GM04503 (cell line): ENCODE measurements at places on chromosomes 11 and 22.

- DNase-seq: no peak
These were observed 47.7 kb downstream of the PDE2A start for GRCh38 chr11:72626414-72626936.

- DNase-seq: no peak
These were observed 988 bp downstream of the BANF1 start for GRCh38 chr11:66003291-66003690.

DNA sequence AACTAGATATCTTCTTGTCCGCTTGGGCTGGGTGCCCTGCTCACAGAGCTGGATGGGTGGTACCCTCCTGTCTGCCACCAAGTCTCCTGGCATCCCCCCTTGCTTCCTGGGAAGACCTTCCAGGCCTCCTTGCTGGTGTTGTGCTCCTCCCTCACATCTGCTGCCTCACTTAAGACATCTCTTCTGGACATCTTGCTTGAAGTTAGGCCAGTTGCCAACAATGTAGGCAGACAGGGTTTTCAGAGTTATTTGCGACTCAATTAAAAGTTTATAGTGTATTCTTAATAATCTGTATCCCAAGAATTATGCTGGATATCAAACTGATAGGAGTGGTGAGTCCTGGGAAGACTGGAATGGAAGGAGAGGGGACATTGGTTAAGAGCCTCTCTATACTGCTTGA lies 64.0 kb upstream of the TNRC6B start:
- no peak for DNase-seq

GRCh38 chr11:5339771-5340322 lies 3.5 kb downstream of the OR51B5 start:
- no peak for DNase-seq

DNA sequence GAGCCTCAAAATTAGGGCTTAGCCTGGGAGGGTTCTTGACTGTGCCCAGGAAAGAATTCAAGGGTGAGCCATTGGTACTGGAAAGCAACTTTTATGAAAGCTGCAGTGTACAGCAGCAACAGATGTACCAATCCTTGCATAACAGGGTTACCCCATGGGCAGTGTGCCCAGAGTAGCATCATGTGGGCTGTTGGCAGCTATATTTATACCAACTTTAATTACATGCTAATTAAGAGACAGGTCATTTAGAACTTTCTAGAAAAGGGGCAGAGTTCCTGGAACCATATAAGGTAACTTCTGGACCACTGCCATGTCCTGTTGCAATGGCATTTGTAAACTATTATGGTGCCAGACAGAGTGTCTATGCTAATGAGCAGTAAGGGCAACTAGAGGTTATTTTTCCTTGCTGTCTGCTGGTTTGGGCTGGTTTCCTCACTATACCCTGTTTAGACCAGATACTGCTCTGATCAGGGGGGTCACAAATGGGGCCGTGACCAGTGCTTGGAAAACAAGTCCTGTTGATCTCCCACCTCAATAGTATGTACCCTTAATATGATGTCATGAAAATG lies 1120.5 kb upstream of the RAG2 start:
- no peak for DNase-seq

GRCh38 chr11:27315836-27316235 lies 47.2 kb downstream of the CCDC34 start:
- DNase-seq: no peak

DNA sequence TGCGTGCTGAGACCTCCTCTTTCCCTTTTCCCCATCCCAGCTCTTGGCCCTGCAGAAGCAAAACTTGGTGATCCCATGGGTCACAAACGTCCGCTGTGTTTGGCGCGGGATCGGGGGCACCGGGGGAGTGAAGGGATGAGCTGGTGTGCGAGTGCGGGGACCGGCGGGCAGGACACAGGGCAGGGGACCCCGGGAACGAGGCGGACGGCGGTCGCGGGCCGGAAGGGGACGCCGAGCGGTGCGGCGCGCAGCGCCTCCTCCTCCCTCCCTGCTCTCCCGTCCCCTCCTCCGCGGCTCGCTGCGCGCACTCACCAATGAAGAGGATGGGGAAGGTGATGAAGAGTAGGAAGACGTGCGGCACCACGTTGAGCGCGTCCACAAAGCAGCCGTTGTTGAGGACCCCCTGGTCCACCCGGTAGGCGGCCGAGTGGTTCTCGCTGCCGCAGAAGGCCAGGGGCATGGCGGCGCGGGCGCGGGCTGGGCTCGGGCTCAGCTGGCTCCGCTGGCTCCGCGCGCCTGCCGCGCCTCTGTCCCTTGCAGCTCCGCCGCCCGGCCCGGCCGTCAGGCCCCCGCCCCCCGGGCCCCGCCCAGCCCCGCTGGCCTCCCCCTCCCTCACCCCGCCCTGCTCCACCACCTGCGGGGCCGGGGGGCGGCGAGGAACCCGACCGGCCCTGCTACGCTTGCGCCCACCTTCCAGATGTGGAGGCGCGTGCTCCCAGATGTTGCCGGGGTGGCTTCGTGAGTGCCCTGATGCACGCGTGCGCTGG lies at the start of gene ABCC8:
ABCC8 (minus strand) TSS at position 529 of the 767 bp plus-strand sequence; CDS start at position 460, 69 bp downstream.
- no peak for DNase-seq

DNA sequence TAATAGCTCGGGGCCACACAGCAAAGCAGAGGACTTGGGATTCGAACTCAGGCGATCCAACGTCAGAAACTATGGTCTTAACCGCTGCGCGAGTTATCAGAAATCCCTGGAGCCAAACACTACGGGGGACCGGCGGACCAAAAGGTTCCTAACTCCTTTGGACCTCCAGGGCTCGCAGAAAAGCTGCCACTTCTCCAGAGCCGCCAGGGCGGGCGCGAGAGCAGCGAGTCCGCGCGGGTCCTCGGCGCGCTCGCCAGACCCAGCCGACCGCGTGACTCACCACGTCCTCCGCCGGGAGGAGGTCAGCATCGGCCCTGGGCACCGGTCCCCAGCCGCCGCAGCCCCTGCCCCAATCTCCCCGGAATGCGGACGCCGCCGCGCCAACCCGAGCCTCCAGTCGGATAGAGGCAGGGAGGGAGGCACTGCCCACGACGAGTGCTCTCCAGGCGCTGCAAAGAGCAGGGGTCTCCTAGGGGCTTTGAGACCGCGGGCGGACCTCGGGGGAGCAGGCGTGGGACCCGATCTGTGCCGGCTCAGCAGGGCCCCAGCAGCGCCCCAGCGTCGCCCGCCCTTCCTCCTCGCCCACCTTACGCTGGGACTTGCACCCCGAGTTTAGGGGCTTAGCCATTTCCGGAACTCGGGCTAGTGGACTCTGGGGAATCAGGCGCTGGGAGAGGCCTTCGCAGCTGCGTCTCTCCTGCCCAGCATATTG lies 6.2 kb upstream of the ALX4 start:
- no peak for DNase-seq

DNA sequence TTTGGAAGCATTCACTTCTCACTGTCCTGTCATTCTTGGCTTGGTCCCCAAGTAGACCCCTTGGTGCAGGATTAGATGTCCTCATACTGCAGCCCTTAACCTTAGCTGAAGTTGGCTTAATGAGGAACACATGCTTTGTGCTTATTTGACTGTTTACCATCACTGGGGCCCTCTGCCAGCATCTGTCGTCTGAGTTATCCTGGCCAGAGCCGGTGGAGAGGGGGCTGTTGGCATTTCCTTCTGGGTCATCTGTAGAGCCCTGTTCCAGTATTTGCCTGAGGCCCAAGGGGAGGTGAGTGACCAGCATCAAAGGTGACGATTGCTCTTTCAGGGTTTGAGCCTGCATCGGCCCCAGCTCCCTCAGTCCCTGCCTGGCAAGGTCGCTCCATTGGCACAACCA lies 126.4 kb upstream of the RASSF10 start:
- no peak for DNase-seq

GRCh38 chr11:43366677-43367076 lies 8.0 kb downstream of the TTC17 start:
- DNase-seq: no peak

DNA sequence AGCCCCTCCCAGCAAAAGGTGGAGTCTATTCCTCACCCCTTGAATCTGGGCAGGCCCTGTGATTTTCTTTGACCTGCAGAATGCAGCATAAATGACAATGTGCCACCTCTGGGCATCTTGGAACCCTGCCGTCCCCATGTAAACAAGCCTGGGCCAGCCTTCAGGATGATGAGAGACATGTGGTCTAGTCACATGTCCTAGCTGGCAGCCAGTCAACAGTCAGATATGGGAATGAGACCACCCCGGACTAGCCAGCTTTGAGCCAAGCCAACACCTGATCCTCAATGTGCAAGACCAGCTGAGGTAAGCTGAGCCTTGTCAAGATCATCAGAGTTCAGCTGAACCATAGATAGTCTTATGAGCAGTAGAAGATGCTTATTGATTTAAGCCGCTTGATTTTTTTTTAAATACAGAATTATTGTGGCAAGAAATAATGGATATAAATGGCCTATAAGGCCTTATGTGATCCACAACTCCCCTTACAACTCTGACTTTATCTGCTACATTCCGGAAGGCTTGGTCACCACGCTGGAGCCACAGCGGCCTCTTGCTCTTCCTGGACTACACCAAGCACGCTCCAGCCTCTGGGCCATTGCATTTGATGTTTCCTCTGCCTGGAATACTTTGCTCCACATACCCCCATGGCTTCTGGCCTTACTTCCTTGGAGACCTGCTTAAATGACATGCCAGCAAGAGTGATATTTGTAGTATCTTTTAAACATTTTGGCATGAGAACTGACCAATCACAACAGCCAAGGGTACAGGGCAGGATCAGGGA lies 225.9 kb upstream of the SESN3 start:
- DNase-seq: no peak

GRCh38 chr11:117809236-117810055 lies 12.4 kb upstream of the DSCAML1 start:
- DNase-seq: no peak

GRCh38 chr11:20360650-20361049 lies 2.9 kb upstream of the HTATIP2 start:
- no peak for DNase-seq
